GM23338 (cell line): ENCODE measurements at places on chromosomes 3 and 15.

DNA sequence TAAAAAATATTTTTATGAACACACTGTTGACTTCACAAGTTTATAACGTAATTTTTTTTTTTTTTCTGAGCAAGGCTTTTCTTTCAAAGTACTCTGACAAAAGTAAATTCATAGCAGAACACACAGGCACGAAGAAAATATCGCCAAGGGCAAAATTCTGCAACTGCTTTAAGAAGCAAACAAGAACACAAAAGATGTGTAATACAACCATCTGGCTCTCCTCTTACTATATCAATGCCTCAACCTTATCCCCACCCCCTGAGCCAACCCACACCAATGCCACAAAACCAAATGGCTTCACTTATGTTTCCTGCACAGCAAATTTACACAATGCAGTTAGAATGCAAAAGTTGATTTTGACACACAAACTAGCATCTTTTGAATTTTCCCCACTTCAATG lies 274.2 kb downstream of the FOXP1 start:
- no peak for DNase-seq

GRCh38 chr3:184781801-184782200 lies 30.2 kb upstream of the VPS8 start:
- no peak for DNase-seq

DNA sequence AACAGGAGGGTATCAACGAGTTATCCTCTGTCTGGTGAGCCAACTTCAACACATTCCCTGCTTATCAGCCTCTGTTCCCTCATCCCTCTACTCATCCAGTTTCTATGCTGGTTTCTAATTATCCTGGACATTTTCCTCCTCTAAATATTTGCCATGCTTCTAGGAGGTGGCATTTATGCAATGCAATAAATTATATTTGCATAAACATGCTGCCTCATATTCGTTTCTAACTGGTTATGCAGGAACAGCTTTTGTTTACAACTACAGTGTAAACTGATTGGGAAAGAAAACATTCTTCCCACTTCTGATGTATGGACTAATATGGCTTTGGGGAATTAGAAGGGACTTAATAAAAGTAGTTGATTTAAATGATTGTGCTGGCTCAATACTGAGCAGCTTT lies 122.3 kb downstream of the TFG start:
- no peak for DNase-seq

GRCh38 chr3:47425383-47425778 lies 44.6 kb downstream of the PTPN23 start:
- no peak for DNase-seq

DNA sequence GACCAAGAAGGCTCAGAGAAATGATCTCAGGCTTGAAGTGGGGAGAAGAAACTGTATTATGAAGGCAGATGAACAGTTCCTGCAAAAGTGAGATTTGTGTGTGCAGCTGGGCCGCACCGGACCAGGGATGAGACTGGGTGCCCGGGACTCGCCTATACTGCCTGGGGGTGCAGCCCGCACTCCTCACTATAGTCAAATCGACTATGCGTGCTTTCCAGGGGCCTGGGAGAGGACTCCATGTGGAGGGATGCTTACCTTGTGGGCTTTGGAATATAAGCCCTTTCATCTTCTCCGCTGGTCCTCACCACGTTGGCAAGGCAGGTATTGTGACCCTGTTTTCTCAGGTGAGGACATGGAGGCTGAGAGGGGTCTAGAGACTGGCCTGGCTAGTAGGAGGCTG lies 32.9 kb upstream of the APOD start:
- DNase-seq: no peak

- DNase-seq: peak; percentile 74
Measured at GRCh38 chr3:131091768-131092167, 65.1 kb downstream of the NEK11 start.

GRCh38 chr3:112320691-112321090 lies 12.3 kb upstream of the CD200 start:
- DNase-seq: no peak
